ENCODE measurements at places on chromosomes 16 and 17.

DNA sequence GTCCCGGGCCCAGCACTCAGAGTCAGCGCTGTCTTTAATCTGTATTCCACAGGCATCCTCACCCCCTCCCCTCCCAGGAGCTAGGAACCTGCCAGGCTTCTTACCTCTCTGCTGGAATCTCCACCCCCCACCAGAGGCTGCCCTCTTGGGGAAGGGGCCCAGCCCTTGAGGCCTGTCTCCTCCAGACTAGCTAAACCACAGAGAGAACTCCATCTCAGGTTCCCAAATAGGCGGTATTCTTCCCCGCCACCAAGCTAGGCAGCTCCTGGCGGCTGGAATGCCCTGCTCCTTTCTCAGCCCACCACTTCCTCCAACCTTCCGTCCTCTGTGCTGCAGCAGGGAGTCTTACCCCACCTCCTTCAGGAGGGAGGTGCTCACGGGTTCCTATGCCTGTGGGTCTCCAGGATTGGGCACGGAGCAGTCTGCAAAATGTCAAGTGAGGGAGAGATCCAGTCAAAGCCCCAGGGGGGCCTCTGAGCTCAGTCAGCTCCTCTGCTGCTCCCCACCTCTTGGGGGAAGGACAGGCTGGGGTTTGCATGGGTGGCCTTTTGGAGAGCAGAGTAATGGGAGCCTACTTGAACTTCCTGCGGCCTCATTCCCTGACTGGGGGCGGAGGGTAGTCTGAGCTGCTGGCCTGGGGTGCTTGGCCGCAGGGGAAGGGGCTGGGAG lies 55.7 kb downstream of the SREBF1 start:
- DNase-seq, result no peak

DNA sequence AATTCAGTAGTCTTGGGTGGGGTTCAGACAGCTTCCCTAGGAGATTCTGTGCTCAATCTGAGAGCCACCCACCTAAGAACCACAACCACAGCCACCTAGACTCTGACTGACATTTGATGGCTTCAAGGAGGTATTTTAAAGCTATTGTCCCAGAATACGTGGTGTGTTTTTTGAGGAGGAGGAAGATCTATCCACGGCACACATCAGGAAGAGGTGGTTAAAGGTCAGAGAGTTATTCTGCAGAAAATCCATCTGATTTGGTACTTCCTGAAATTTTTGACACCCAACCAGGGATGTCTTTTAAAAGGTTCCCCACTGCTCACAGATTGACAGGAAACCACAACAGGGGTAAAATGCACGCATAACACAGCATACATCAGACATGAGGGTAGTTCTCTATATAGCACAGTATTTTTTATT lies 25.1 kb downstream of the SMARCE1 start:
- no peak for DNase-seq

DNA sequence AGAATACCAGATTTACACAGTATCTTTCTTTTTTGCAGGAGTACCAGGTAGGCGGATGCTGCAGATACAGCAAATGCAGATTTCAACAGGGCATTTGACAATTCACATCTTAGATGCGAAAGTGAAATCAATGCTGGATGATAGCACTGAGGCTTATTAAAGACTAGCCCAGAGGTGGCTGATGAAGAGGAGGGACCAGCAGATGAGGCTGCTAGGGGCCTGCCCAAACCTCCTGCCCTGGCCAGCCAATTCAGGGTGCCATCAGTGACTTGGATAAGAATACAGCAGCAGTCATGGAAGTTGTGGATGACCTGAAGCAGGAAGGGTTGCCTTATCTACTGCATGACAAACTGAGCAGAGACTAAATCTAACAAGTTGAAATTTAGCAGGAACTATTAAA lies 1.5 kb upstream of the DYNC1LI2 start:
- DNase-seq, result no peak

GRCh38 chr17:79721993-79722671 lies 8.6 kb upstream of the ENPP7 start:
- no peak for DNase-seq

DNA sequence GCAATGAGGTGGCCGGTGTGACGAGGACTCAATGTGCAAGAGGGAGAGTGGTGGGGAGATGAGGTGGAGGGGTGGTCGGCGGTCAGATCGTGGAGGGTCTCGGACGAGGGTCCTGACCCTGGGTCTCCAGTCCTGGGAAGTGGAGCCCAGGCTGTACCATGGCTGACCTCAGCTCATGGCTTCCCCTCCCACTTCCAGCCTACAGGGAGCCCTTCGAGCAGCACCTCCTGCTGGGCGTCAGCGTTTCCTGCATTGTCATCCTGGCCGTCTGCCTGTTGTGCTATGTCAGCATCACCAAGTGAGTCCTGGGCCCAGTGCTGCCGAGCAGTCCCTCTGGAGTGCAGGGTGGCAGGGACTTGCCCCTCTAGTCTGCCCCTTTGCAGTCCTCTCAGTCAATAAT lies 41.8 kb downstream of the IL4R start:
- no peak for DNase-seq

DNA sequence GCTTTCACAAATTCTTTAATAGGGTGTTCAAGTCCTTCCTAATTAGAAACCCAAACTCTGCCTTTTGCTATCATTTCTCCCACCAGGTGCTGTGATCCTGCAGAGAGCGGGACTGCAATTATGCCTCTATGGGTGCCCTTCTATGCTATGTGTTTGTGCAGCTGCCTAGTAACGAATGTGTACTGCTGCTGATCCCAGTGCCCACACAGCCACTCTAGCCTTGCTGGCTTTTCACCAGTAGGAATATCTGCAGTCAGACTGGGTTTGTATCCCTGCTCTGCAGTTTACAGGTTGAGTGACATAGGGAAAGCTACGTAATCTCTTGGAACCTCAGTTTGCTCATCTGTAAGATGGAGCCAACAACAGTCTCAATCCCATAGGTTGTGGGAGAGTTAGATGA lies 179.6 kb upstream of the IRX3 start:
- DNase-seq, result no peak

GRCh38 chr17:21476867-21477266 lies 100.7 kb downstream of the KCNJ12 start:
- DNase-seq, result no peak

GRCh38 chr17:50205963-50206505 lies 4.6 kb upstream of the COL1A1 start:
- DNase-seq, result no peak

DNA sequence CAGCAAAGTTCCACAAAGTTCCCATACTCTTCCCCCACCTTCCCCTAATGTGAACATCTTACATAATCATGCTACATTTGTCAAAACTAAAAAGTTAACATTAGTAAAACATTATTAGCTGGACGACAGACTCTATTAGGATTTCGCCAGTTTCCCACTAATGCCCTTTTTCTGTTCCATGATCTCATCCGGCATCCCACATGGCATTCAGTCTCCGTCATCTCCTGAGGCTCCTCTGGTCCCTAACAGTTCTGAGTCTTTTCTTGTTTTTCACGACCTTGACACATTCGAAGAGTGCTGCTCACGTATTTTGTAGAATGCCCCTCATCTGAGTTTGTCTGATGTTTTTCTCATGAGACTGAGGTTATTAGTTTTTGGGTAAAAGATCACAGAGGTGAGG lies 8.8 kb upstream of the MPRIP start:
- no peak for DNase-seq

GRCh38 chr17:20998571-20999043 lies 44.2 kb downstream of the USP22 start:
- DNase-seq, result no peak

DNA sequence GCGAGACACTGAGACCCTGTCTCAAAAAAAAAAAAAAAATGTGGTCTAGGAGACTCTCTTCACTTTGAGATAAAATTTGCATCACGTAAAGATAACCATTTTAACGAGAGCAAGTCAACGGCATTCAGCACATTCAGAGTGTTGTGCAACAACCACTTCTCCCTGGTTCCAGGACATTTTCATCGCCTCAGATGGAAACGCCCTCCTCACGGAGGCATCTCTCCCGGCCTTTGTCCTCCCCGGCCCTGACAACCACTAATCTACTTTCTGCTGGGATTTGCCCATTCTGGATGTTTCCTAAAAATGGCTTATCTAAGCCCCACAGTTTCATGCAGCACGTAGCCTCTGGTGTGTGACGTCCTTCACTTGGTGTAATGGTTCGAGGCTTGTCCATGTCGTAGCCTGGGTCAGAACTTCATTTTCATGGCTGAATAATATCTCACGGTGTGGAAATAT lies 6.4 kb upstream of the NPRL3 start:
- no peak for DNase-seq

- no peak for DNase-seq
Observed at GRCh38 chr17:62891659-62892058, 74.4 kb upstream of the TANC2 start.

DNA sequence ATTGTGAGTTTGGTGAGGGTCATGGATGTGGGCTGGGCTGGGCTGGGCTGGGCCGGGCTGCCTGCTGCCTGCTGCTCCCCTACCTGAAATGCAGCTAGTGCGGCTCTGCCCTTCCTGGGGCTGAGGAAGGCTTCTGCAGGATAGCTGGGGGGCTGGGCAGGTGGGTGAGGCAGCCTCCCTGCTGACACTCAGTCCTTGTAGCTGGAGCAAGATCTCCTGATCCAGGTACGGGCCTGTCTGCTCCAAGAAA lies 4.7 kb downstream of the RPL13 start:
- DNase-seq, result no peak

GRCh38 chr16:35339337-35339736 lies 1879.9 kb downstream of the TP53TG3F start:
- no peak for DNase-seq

DNA sequence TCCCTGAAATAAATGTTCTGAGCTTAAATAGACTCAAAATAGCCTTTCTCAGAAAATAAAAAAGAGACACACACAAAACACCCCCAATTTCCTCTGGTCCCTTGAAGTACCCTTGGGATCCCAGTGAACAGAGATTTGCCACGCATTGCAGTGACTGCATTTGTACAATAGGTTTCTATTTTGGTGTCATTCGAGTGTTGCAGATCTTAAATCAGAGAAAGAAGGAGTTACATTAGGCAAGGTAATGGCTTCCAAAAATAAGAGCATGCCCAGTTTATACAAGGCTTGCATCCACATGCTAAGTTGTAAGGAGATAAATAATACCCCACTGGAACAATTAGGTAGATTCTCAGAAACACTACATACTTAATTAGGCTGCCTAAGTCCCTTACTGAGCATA lies 2.2 kb downstream of the TOX3 start:
- no peak for DNase-seq

DNA sequence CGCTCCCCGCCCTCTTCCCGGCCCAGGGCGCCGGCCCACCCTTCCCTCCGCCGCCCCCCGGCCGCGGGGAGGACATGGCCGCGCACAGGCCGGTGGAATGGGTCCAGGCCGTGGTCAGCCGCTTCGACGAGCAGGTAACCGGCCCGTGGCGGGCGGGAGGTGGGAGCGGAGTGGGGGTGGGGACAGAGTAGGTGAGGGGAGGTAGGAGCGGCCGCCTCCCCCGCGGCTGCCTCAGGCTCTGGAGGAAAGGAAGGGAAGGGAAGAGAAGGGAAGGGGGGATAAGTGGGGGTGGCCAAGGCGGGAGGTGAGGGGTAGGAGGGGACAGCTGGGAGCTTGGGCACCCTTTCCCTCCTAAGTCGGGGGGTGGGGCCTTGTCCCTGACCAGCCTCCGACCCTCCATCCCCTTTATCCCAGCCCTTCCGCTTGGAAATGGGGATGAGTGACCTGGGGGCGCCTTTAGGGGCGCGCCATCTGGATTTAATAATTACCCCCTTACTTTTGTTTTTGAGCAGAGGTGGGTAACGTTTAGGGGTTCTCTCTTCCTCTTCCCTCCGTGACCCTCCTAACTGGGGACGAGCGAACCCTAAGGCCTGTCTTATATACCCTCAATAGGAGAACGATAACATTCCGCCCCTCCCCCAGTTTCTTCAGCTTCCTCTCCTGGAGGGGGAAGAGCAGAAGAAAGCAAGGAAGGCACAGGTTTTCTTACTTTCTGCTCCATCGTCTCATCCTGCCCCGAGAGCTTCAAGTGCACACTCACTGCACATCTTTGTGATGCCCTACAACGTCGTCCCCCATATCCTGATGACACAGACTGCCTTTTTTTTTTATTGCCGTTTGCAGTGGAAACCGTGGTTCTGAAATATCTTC lies 694 bp downstream of the NF1 start:
- no peak for DNase-seq

DNA sequence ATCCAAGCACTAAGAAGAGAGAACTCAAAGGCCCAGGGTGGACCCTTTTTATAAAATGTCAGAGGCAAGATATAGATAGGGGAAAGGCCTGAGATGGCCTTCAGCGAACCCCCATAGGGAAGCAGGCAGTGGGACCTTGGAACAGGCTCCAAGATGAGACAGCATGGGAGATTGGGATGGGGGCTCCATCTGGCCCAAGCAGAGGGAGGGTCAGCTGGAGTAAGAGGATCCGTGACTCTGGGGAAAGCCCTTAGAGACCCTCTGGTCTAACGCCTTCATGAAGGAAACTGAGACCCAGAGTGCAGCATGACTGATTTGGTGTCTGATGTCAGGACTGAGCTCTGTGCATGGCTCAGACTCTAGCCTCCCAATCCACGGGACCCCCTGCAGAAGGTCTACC lies 30.8 kb downstream of the C17orf100 start:
- DNase-seq, result no peak

GRCh38 chr16:53129281-53130158 lies 74.7 kb downstream of the CHD9 start:
- no peak for DNase-seq

- DNase-seq, result no peak
Observed at GRCh38 chr17:76683921-76684745, 26.6 kb downstream of the MXRA7 start.
